Activated T-cell treated with anti-CD3 and anti-CD28 coated beads, Interleukin-2, amount 50 U/mL, for 1 hour (primary cell): ENCODE measurements at places on chromosomes 2 and 18.

GRCh38 chr2:181766129-181766528 lies 85.8 kb upstream of the NEUROD1 start:
- no peak for DNase-seq

GRCh38 chr2:9112079-9112721 lies 94.4 kb upstream of the ASAP2 start:
- no peak for DNase-seq

DNA sequence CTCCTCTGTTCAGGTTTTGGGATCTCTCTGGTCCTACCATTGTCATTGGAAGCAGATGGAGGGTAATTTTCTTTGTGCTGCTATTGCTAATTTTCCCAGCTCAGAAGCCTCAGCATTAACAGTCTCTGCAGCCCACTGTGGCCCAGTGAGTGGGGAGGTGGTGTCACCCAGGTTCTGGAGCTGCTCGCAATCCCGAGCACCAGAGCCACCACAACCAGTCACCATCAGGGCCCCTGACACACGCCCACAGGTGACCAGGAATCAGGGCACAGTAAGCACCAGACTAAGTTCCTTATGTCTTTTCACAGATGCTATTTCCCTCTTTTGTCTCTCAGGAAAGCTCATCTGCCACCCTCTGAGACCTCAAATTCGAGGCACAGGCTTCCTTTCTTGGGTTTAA lies 87.9 kb downstream of the SEPTIN10 start:
- DNase-seq, result no peak

DNA sequence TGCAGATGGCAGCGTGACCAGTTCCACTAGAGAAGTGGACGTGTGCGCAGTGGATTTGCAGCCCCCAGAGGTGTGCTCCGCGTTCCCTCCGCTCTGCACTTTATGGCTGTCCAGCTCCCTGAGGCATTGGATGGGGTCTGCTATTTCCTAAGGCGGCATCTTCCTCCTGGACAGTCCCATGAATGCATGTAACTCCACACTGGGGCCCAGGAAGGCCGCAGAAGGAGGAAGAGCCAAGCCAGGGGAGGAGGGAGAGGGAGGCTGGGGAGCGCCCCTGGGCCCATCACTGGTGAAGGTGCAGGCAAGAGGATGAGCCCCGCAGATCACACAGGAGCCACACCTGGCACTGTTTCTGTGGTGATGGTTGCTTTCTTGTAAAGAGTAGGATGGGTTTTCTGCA lies 99.1 kb downstream of the PTGR3 start:
- DNase-seq, result no peak

- DNase-seq, result no peak
Observed at GRCh38 chr2:202314116-202314515, 48.6 kb downstream of the NOP58 start.

- no peak for DNase-seq
Observed at GRCh38 chr2:86695053-86695691, 24.9 kb upstream of the RMND5A start.

- DNase-seq, result no peak
Observed at GRCh38 chr2:14635391-14635871, 2.9 kb downstream of the LRATD1 start.
